Stimulated activated CD4-positive, alpha-beta T cell treated with anti-CD3 and anti-CD28 coated beads, Interleukin-12 subunit alpha, Interleukin-12 subunit beta, amount 100 ng/mL, for 48 hours (primary cell): ENCODE measurements at places on chromosomes 12 and 14.

DNA sequence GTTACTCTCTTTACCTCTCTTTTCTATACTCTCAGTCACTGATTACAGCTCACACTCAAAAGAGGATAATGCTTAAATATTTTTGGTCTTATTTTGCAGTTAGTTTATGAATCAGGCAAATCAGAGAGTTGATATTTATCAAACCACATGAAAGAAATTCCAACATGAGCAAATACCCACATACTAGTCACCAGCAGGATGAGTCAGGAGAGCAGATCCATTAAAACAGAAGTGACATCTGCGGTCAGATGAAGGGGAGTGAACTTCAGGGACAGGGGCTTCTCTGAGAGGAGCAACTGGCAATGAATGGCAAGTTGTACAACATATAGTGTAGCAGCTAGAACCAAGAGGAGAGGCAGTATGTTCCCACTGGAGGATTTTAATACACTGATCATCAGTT lies 258.7 kb downstream of the SYT10 start:
- no peak for DNase-seq

- DNase-seq, result no peak
Measured at GRCh38 chr14:51302295-51303030, 62.4 kb downstream of the TMX1 start.

- DNase-seq, result no peak
Measured at GRCh38 chr12:79857675-79858074, 77.2 kb downstream of the PPP1R12A start.

DNA sequence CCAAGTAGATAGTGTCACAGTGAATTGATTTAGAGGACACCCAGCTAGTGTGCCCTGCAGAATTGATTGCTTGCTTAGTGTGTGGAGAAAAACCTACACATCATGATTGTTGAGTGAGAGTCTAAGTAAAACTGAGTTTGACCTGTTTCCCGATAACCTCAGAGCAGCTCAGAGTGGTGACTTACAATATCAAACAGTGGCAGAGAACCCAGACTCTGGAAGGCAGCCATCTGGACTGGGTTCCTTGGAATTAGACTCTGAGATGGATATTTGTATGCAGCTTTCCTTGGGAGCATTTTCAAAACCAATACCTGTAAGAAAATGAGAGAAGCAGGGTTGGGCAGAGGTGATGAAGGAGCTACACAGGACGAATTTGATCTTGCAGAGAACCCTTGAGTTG lies 109.8 kb downstream of the IPO8 start:
- no peak for DNase-seq

- peak; percentile 26 for DNase-seq
Measured at GRCh38 chr12:51923506-51924365, 16.4 kb downstream of the ACVRL1 start.

DNA sequence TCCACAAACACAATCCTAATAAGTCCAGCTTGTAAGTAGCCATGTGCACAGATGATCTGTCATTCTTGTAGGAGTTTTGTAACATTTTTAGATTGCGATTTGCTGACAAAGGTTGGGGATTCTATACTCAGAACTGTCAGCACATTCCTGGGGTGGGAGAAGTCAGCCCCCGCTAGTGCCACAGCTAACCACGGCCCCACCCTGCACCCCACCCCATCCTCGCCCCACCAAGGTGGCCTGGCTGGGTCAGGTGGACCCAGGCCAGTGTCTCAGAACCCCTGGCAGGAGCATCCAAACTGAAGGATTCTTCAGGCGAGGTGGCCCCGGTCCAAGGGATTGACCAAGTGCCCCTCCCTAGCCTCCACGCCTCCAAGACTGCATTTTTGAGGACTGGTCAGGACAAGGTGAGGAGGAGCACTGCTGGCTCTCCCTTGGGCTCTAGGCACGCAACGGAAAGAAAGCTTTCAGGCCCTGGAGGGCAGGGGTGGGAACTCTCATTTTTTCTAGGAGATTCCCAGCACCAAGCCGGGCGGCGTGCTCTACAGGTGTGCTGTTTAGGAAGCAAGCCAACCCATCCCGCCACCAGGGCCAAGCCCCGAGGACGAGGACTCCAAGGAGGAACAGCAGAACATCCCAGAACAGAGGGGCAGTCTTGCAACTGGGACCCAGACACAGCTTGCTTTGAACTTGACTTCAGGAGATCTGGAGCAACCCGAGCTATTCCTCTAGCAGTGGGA lies 172.8 kb downstream of the BCL11B start:
- DNase-seq, result no peak

DNA sequence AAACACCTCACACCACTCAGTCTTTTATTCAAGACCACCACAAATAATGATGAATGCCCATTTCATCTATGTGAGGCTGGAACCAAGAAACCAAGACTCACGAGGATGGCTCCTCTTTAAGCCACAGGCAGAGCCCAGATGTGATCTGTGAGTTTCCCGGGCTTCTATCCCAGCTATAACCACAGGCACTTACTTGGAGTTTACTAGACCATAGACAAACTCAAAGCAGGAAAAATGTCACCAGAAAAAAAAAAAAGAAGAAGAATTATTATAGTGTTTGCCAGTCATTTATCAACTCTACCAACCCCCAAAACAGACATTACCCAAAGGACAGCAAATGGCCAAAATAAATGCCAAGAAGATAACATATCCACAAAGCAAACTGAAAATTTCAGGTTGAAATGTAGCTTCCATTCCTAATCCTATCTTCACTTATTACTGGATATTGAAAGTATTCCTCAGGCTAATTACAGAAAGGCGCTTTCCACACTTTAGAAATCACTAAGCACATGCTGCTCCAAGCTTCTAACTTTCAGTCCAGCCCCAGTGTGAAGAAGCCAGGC lies 44.7 kb downstream of the ZFYVE1 start:
- DNase-seq, result no peak

DNA sequence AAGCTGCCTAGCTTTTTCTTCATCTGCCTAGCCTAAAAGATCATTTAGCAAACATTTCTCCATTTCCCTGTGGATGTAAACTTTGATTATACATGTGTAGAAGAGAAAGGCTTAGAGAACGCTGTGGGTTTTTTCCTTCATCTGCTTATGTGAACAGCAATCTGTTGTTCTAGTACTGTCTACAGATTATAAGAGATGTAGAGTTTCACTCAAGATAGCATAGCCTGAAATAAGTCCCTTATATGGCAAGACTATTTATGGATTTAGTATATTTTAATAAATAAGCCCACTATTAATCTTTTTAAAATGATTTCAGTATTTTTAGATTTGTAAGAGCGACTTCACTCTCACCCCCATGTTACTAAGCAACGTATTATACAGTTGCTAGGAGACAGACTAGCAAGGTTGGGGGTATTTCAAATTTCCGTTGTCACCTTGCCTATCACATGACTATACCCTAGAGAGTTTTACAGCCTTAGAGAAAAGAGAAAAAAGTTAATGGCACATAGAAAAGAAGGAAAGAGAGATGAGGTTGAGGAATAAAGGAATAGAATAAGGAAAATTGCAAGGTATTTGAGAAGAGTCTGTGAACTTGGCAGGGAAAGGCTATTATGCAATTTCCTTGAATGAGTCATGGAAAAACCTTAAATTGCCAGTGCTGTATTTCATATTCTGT lies 12.2 kb upstream of the TUBA1A start:
- DNase-seq, result no peak
